ENCODE measurements at places on chromosomes 7 and 10.

DNA sequence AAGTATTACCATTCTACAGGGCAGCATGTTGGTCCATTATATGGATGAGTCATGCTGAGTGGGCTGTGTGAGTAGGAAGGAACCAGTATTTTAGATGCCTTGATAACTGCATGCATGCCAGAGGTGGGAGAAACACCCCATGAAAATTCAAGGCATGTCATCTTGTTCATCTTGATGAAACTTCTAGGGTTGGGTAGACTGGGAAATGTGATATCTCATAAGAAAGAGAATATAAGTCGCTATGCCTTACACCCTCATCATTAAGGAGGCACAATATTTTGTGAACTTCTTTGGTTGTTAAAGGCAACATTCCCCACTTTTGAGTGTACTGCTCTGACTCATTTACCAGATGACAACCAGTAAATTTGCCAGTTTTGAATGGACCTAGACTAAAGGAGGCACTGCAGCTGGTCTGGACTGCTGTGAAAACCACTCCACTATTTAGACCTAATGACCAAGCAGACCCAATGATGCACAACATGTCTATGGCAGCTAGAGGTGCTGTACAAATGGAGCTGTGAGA is 48.0 kb downstream of the ZNF365 start:
- peak; percentile 75 for DNase-seq

DNA sequence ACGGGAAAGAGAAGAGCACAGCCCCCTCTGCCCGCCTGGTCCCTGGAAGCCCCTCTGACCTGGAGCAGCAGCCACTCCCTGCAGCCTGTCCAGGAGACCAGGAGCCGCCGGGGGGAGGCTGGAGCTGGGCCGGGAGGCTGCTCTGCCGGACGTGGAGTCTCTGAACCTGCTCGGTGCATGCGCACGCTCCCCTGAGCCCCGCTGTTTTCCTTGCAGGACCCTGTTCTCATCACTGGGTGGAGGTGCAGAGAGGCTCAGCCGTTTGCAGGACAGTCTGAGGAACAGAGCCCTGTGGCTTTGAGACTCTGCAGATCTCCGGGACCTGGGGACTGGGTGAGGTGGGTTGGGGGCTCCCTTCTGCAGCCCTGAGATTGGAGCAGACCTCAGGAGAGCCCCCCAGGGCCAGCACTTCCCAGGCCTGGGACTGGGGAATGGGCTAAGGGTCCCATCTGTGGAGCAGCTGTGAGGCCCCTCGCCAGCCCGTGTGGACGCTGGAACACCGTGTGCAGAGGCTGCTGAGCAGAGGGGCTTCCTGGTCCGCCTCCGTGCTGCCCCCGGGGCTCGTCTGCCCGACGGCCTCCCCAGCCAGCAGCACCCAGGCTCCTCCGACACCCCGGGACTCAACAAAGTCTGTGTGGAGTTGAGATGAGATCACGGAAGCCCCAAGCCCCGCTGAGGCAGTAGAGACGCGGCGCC is 48.5 kb upstream of the ADGRA1 start:
- DNase-seq = no peak

DNA sequence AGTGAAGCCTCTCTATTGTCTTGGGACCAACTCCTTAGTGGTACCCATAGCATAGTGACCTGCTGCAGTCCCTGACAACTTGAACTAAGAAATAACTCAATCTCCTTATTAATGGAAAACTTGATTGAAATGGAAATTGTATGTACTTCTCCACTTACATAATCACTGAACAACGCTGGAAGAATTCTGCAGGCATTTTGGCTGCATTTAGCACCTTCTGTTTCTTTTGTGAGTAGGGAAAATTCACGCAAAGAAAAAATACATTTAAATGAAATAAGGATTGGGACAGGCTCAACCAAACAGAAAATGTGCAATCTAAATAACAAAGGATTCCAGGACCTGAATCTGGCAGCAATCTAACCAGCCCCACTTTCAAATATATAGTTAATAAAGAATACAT is 126.9 kb upstream of the GHITM start:
- DNase-seq = no peak

GRCh38 chr10:73917566-73918305 is 6.8 kb downstream of the PLAU start:
- DNase-seq = no peak
